Bronchial epithelial cell (primary cell): ENCODE measurements at places on chromosomes 3 and 15.
A peak's percentile ranks its signal among the peaks of the same experiment; 100 is the strongest.

GRCh38 chr15:83612898-83613635 is 40.9 kb upstream of the ADAMTSL3 start:
- DNase-seq: no peak

- no peak for DNase-seq
Measured at GRCh38 chr3:67384016-67384415, 270.4 kb downstream of the SUCLG2 start.

DNA sequence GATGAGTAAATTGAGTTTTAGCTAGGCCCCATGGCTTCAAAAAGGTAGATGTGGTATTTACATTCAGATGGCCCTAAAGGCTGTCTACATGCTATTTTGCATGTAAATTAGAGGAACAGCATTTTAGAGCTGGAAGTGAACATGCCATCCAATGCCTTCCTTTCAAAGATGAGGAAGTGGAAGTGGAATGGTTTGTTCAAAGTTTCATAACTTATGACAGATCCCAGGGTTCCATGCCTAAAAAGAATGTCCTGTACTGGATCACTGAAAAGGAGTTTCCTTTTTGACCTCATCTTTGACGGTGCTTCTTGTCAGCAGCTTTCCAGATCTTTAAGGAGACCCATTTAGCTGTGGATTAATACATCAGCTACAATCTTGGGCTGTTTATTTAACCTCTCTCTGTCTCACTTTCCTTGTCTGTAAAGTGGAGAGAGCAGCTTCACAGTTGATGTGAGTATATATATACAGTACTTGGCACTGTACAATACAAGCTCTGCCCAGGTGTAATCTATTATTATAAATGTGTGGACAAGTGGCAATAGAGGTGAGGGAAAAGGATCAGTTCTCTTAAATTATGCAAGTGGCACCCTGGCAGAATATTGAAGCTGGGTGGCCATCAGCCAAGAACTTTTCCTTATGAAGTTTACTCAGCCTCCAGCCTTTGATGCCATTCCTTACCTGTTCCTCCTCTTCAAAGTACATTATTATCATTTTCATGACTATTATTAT is 68.7 kb upstream of the GOLGA8B start:
- DNase-seq: no peak

DNA sequence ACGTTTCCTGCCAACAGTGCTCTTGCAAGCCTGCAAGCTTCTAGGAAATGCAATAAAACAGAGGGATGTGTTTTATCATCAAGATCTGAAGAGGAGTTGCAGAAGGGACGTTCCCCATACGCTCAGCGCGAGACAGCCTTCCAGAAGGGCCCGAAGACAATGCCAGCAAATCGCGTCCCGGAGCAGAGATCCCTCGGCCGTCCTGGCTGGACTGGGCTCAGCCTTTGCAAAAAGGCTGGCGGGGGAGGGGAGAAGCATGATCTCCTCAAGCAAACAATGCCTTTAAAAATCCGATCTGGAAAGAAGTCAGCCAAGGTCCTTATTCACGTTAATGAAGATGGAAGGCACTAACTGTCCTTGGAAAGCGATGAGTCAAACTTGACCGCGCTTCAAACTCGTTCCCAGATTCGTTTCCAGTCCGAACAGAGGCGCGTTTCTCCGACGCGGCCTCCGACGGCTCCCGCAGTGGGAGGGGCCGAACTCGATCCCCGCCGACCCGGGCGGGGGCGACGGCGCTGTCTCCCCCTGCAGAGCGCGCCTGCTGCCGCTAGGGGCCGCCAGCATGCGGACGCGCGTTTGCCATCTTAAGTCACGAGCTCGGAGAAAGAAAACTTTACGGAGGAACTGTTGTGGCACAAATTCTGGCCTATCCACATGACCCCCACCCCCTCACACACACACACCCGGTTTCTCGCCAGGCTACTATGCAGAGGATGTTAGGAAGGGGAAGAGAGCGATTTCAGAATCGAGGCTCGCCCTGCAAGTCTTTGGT is 5.5 kb downstream of the BCL6 start:
- DNase-seq: peak; percentile 55

DNA sequence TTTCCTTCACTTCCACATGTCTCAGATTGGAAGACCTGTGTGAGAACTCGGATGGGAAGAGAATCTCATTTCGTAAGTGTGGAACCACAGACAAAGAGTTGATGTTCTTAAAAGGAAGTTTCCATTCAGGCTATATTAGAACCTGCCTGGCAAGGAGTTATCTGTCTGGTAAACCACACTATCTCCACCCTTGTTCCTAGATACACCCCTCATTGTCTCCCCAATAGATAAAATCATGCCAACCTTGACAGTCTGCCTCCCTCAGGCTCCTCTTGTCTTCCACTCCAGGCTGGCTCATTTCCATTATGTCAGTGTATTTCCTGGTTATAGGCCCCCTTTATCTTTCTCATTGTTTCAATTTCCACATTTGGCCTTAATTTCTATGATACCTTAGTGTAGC is 89.2 kb downstream of the TMEM108 start:
- DNase-seq: no peak
